ENCODE measurements at places on chromosomes 6 and 20.

DNA sequence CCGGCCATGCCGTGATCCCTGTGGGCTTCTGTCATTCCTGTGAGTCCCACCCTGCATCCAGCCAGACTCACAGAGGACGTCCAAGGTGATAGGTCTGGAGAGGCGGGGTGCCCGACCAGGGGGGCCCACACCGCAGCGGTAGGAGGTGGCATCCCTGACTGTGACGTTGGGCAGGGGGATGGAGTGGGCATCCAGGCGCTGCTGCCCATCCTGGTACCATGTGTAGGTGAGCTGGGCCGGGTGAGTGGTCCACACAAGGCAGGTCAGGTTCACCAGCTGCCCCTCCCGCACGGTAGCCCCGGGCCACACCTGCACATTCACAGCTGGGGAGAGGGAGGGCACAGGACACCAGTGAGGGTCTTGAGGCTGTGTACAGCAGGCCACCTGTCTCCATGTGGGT, 11.6 kb upstream of the ADAM33 start:
- DNase-seq: no peak

DNA sequence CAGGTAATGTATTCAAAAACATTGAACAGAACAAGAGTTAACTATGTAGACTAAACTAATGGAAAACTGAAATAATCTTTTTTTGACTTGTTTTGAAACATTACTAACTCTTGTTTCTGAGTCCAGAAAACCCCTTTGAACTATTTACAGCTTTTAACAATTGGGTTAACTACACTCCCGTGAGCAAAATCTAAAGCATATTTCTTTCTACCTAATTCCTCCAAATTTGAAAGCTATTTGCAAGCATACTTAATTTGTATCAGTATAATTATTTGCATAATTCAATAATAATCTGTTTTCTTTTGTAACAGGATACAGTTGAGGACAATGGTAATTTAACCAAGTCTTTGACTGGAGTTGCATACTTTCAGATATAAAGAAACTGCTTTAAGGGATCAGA, 62.6 kb upstream of the AGPAT4 start:
- DNase-seq: no peak

GRCh38 chr6:54874349-54875048, 27.9 kb downstream of the FAM83B start:
- no peak for DNase-seq

DNA sequence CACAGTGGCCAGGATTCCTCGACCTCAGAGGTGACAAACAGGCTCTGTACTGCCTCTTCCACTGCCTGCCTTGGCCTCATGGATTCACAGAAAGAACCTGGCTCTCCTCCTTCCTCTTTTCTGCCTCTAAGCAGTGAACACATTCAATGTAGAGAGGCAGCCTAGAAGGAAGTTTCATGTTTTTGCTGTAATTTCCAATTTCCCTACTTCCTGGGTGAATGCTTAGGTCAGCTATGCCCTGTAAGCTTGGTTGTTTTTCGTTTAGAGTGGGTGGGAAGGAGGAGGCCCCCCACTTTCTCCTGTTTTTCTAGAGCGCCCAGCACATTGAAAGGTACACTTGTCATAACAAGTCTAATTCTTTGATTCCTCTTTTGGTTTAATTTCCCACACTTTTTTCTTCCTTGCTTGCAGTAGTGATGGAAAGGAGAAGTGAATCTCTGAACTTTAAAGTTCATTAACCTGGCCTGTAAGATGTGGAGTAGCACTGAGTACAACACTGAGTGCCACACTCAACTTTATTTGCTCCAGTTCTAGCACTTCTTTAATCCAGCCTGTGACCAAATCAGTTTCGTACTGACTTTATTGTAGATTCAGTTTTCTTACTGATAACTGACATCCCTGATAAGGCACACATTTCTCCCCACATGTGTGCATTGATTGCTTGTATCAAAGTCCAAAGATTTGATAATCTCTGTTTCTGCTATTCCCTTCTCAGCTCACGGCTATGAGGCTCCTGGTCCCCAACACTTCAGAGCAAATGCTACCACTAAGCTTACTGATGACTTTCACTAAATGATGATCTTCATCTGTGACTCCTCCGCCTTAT, 100.0 kb upstream of the MAN1A1 start:
- DNase-seq: no peak

DNA sequence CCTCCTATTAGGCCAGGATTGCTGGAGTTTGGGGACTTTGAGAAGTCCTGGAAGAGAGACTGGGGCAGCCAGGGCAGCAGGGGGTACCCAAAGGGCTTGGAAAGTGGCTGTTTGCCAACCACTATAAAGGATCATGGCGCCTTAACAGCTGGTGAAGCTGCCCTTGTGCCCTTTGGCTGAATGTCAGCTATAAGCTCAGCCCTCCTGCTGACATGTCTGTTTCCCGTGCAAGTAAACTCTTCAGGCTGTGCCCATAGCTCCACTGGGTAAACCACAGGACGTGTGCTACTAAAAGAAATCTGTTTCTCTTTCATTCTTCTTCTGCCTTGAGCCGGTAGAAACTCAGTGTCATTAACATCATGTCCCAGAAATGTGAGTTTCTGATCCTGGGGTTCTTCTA, 97.3 kb downstream of the CAP2 start:
- no peak for DNase-seq

DNA sequence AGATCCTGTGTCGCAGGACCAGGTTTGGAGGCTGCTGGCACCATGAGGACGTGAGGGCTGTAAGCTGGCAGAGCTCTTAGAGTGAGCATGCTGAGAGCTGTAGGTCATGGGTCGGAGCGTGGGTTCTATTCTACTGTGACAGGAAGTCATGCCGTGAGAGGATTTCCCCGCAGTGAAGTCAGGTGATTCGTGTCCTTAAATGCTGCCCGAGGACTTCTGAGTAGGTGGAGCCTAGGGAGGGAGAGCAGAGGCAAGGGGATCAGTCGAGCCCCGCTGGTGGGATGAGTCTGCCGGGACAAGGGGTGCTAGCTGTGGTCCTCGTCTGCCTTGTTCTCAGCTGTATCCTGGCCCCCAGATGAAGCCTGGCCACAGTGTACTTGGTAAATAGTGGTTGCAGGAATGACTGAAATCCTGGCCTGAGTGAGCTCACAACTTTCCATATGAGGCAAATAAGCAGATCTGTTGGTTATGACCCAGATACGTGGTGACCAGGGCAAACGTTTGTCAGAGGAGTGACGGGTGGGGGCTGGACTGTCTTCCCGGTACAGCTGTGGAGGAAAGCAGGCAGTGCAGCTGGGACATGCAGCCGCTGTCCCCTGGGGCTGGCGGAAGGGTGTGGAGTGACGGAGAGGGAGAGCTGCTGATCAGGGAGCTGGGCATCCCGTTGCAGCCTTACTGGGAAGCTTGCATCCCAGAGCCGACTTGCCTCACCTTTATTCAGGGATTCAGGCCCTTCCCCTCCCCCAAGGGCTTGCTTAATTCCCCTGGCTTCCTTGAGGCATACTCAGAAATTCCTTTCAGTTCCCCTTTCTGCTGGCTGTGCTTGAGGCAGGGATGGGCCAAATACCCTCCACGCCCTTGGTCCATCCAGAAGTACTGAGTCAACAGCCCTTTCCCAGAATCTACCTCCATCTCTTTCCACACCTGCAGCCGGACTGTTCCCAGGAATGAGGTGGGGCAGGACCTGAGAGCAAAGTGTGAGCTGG, 250.9 kb upstream of the RREB1 start:
- DNase-seq: no peak

DNA sequence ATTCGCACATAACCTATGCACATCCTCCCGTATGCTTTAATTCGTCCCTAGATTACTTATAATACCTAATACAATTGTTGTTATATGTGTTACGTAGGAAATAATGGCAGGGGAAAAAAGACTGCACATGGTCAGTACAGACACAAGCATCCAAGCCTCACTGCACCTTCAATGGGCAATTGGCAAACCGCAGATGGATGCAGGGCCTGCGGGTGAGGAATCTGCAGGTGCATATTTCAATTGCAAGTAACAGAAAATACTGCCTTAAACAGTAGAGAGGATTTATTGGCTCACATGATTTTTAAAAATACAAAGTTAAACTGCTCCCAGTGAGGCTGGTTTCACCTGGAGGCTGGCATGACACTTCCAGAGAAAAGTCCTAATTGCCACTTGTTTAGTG, 142.1 kb upstream of the MLN start:
- peak; percentile 57 for DNase-seq

- DNase-seq: no peak
These were observed 59.0 kb downstream of the RIN2 start for GRCh38 chr20:19817017-19817416.

- no peak for DNase-seq
These were observed 14.2 kb upstream of the LCA5 start for GRCh38 chr6:79551401-79551800.

- no peak for DNase-seq
These were observed 23.1 kb downstream of the PFDN4 start for GRCh38 chr20:54231036-54231435.

GRCh38 chr6:20204512-20204894, 7.8 kb downstream of the MBOAT1 start:
- DNase-seq: no peak

DNA sequence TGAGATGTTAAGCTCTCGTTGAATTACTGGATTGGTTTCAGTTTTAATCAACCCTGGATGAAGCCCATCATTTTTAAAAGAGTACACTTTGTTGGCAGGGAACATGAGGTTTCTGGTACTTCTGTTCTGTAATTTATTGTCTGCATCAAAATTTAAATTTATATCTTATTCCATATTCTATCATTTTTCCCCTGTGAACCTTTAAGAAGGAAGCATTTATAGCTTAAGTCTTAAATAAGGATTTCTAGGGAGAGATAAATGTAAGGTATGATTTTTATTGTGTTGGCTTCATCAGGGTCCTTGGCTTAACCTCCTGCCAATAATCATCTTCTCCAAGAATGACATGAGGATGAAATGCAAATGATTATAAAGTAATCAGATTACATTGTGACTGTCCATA, 40.6 kb downstream of the MLIP start:
- no peak for DNase-seq

DNA sequence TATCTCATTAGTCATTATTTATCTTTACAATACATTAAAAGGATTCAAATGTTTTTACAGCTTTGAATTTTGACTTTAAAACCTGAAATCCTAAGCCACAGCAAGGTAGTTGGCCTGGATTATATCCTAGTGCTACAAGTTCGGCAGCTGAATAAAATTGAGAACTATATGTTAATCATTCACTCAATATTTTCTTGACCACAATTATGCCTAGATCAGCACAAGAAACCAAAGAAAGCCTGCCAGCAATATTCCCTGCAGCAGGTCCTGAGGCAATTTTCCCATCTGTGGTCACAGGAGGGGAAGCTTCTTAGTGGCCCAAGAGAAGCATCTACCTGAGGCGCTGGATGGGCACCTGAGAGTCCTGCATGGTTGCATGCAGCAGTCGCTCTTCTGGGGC, 183.5 kb downstream of the GMDS start:
- no peak for DNase-seq

DNA sequence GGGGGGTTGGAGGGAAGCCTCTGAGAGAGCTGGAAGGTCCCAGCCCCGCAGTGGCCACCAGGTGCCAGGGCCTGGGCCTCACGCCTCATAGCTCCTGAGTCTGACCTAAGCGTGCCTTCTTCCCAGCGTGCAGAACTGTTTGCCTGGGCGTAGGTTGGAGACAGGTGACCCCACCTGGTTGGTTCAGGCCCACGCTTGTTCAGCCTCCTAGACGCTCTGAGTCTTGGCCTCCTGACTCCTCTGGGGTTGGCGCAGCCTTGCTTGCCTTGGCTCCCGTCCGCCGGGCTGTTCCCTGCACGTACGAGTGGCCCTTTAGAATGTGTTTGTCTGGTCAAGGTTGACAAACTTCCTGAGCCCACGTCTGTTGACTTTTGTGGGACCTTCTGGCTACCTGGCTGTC, 70.8 kb downstream of the EYA2 start:
- no peak for DNase-seq

DNA sequence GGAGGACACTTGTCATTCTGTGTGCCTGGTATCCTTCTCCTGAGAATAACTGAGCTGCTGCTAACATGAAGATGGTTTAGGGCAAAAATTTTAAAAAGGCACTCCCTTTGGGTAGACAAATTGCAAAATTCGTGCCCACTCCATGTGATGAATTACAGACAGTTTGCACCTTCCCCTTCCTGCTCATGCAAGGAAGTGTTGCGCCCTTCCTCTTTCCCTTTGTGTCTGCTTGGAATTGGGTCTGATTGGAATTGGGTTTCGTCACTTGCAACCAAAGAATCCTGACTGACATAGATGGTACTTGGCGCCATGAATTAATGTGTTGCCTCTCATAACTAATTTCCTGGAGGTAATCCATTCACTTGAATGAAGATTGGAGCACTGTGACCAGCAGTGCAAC, 62.3 kb upstream of the SHLD1 start:
- no peak for DNase-seq

- no peak for DNase-seq
These were observed 214.7 kb upstream of the PROKR2 start for GRCh38 chr20:5531318-5532081.

DNA sequence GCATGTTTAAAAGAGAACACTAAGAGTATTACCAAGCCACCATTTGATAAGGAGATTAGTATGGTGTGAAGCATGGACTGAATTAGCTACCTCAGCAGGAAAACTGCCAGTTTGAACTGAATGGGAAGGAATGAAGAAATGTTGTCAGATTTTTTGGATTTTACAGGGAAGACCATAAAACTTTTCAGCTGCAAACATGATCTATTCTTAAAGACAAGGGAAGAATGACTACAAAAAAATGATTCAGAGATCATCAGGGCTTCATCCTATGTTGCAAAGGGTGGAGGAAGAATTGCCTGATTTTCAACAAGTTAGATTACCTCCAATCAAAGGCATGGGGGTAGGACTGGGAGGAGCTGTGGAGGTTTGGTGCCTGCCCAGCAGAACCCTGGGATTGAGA, 49.3 kb upstream of the MTRF1L start:
- DNase-seq: no peak

GRCh38 chr6:117674503-117674902, 766 bp upstream of the NUS1 start:
- no peak for DNase-seq

GRCh38 chr20:9139106-9139833, 70.4 kb downstream of the PLCB4 start:
- no peak for DNase-seq

- DNase-seq: no peak
These were observed 38.4 kb downstream of the MYH7B start for GRCh38 chr20:34993941-34994508.

DNA sequence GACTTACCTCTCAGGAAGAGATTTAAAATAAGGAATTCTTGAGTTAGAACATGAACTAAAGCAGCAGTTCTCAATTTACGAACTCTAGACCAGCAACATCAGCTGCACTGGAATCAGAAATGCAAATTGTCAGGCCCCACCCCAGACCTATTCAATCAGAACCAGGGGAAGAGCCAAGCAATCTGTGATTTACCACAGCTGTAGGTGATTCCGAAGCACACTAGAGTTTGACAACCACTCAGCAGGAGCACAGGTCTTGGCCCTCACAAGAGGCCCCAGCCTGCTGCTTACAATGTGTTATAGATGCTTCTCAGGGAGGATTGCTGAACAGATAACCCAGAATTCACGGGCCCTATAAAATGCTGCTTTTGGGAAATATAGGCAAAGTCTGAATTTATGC, 279.2 kb downstream of the PTPRK start:
- DNase-seq: no peak

DNA sequence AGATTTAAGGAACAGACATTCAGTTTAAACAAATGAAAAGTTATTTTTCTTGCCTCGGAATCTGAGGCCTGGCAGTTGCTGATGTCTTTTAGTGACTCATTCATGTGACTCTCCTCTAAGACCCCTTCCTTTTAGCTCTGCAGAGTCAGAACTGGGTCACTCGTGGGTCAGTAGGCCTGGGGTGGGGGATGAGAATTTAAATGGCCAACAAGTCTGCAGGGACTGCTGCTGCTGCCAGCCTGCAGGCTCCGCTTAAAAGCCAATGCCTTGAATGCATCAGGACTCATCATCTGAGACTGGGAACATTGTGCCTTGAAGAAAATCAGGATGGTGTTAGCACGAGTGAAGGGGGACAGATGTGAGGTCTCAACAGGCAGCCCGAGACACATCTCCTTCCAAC, 404.3 kb downstream of the CDH26 start:
- DNase-seq: no peak

Measured in NCI-H187 (cell line).